ENCODE measurements at places on chromosomes 13 and 19. TPM values are rescaled to one million over a fixed set of nuclear protein-coding genes. Genes with fewer than 3 reads are reported as not detected.
A peak's percentile ranks its signal among the peaks of the same experiment; 100 is the strongest.

DNA sequence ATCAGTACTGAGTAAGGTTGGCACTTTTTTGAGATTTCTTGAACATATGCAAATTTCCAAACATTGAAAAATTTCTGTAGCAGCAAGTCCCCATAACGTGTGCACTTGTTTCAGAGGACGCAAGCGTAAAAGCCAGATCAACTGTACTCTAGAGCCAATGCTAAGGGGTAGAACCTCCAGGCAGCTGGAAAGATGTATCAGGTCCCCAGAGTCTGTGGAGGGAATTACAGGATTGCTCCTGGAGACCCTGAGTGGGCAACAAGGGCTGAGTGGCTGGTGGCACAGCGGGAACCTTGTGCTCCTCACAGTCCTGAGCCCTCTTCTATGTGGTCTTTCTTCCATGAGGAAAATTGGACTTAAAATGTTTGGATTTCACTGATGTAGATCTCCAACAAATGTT, 53.9 kb upstream of the AMER2 start:
- no peak for DNase-seq

- peak; percentile 75 for DNase-seq
Observed at GRCh38 chr19:21698215-21698614, 69.2 kb downstream of the ZNF100 start.

DNA sequence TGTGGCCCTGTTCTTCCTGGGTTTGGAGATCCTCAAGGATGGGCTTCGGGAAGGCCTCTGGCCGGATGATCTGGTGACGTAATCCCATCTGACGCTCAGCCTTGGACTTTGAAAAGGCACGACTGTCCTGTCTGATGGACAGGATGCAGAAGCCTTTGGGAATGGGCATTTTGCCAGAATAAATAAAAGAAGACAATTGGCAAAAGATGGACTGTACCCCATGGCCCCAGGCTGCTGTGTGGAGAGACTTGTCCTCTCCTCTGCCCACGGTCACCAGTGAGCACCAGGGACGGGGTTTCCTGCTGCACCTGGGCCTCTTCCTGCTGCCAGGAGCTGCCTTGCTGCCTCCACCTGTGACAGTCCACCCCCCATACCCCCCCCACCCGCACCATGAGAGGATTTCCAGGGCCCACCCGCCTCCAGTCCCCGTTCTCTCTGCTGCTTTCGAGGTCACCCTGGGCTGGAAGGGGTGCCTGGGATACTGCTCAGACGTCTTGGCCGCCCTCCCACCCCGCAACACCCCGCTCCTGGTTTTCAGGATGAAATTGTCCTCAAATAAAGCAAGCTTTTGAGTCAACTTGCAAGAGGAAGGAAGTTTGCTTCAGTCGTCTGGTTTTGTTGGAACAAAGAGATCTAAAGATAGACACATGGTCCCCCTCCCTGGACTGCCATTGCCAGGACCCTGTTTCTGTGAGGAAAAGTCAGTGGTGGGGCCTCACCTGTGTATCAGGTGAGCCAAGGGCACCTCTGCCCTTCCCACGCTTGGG, 40.9 kb downstream of the MCF2L start:
- peak; percentile 73 for DNase-seq

DNA sequence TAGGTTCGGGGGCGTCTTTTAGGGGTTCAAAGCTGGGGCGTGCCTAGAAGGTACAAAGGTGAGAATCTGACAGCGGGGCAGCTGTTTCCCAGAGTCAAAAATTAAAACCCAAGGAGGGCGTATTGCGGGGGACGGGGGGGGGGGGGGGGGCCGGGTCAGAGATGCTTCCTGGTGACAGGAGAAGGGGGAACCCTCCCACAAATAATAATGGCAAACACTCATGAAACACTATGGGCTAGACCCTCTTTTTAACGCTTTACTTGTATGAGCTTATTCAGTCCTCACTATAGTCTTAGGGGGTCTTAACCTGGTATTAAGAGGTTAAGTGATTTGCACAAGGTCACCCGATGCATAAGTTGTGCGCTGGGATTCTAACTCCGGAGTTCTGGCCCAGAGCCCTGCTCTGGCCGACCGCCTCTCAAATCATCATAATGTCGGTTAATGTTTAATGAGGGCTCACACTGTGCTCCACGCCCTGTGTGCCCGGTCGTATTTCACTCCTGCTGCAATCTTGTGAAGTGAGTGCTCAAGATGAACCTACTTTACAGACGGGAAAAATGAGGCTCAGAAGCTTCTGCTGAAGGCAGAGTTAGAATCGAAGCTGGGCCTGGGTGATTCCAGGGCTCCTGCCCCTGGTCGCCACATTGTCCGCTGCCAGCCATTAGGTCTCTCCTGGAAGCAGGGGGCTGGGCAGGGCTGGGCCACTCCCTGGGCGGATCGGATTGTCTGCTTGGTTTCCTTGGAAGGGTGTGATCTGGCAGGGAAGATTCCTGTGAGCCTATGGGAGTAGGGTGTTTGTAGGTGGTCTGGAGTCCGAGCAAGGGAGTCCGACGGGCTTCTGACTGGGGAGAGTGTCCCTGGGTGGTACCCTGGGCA, 964 bp downstream of the PAK4 start:
- peak; percentile 77 for DNase-seq

GRCh38 chr19:55632463-55632834, 8.1 kb upstream of the ZNF784 start:
- peak; percentile 87 for DNase-seq

Gene ZNF724
- total RNA-seq: 5.3 TPM

DNA sequence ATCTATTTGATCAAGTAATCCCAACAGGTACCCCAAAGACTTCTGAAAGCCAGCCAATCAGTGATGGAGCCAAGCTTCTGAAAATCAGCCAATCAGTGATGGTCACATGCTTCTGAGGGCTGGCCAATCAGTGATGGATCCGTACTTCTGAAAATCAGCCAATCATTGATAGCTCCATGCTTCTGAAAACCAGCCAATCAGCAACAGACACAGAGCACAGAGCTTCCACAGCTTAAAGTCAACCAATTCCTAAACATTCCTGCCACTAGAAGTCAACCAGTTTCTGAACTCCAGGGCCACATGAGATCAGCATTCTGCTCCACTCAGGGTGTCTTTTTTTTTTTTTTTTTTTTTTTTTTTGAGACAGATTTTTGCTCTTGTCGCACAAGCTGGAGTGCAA, 8.2 kb upstream of the HSD17B14 start:
- DNase-seq: no peak

- DNase-seq: no peak
Observed at GRCh38 chr19:22832031-22832762, at the start of gene ZNF723. Gene ZNF723 (plus strand): TSS chr19:22832291. CDS start chr19:22832380, 89 bp downstream.

- peak; percentile 51 for DNase-seq
Observed at GRCh38 chr19:752652-753517, 2.0 kb downstream of the MISP start.

Gene BCAM
- 168 TPM for total RNA-seq

Gene CDX2
- 0.12 TPM for total RNA-seq

Gene HPN
- total RNA-seq: 31.1 TPM

Gene ZNF221
- total RNA-seq: 13.1 TPM

- peak; percentile 20 for DNase-seq
Observed at GRCh38 chr13:34357435-34358232, 539.7 kb downstream of the RFC3 start.

DNA sequence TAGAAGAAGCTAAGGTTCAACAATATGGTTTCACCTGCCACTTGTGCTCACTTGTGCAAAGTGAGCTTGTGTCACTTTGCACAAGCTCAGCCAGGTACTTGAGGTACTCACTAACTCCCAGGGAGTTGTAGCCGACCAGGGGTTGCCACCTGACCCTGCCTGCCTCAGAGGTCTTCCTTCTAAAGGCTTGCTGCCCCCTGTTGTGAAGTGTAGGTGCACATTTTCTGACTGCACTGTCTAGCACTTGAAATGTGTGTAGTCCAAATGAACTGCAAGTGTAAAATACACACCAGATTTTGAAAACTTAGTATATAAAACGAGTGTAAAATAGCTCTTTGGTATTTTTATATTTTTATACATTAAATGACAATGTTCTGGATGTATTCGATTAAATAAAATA, 230.8 kb downstream of the DLEU7 start:
- no peak for DNase-seq

GRCh38 chr13:27487776-27488175, 37.4 kb upstream of the MTIF3 start:
- DNase-seq: no peak

Gene PALM3
- total RNA-seq: 0.71 TPM

GRCh38 chr19:9498183-9498902, at the start of gene ZNF560:
Gene ZNF560 (minus strand): TSS chr19:9498616. CDS start chr19:9475313, 23,303 bp downstream.
- DNase-seq: peak; percentile 2

GRCh38 chr19:56942756-56943155, 102.2 kb upstream of the PEG3 start:
- DNase-seq: peak; percentile 21

Gene CYP2S1
- 9.7 TPM for total RNA-seq

- peak; percentile 50 for DNase-seq
Observed at GRCh38 chr19:13850910-13851733, 25.8 kb upstream of the NANOS3 start.

DNA sequence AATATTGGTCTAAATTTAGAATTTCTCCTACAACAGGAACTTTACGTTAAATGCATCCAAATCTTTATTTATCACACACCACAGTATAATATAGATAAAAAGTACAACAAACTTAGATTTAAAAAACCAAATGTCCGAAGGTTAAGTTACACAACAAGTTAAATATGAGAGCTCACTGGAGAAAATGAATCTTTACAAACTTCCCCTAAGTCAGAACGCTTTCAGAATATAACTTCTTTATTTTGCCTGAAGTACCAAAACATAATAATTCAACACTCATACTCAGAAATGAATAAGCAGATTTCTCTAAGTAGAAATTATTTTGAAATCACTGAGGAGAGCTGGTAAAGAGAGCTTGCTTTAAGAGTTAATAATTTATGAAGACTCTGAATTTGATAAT, 33.8 kb downstream of the TSC22D1 start:
- no peak for DNase-seq

DNA sequence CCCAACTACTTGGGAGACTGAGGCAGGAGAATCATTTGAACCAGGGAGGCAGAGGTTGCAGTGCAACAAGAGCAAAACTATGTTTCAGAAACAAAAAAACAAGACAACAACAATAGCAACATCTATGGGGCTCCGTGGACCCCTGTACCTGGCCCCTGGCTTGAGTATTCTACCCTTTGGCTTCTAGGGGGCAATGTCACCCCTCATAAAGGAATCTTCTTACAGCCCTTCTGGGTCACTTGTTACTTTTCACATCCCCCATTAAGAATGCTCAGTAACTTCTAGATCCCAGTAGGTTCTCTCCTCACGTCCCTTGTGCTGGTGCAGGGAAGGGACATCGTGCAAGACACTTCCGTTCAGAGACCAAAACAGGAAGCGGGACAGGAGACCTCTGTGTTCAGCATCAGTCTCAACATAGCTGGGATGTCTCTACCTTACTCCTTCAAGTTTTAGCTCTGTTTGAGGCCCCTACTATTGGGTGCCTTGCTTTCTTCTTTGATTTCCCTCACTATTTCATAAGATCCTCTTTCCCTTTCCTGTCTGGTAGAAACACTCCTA, 218.1 kb upstream of the ARGLU1 start:
- DNase-seq: no peak

DNA sequence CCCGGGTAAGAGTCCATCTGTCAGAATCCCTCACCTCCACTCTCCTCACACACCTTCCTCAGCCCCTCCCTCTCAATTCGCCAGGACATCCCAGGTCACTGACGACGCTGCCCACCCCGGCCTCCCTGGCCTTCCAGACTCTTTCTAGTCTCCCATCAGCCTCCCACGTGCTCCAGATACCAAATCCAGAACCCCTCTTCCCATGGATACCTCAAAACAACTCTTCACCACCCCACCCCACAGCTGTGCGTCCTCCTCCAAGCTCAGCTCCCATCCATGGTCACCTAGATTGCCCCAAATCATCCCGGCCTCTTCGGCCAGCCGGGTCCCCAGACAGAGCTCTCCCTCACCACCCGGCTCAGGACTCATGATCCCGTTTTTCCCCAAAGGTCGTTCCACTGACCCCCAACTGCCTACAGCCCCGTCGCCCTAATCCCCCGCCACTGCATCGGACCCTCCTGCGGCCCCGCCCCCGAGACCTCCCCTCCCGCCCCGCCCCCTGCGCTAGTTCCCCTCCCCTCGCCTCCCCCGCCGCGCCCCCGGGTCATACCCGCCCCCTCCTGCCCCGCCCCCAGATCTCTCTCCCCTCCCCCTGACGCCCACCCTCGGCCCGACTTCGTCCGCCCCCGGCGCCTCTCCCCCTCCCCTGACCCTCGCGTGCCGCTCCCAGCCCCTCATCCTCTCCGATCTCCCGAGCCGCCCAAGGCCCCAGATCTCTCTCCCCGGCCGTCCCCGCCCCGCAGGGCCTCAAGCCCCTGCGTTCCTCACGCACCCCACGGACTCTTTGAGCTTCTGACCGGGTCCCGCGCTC, 546 bp downstream of the UBXN6 start:
- DNase-seq: peak; percentile 90

- no peak for DNase-seq
Observed at GRCh38 chr13:28048768-28049167, 51.6 kb downstream of the FLT3 start.

DNA sequence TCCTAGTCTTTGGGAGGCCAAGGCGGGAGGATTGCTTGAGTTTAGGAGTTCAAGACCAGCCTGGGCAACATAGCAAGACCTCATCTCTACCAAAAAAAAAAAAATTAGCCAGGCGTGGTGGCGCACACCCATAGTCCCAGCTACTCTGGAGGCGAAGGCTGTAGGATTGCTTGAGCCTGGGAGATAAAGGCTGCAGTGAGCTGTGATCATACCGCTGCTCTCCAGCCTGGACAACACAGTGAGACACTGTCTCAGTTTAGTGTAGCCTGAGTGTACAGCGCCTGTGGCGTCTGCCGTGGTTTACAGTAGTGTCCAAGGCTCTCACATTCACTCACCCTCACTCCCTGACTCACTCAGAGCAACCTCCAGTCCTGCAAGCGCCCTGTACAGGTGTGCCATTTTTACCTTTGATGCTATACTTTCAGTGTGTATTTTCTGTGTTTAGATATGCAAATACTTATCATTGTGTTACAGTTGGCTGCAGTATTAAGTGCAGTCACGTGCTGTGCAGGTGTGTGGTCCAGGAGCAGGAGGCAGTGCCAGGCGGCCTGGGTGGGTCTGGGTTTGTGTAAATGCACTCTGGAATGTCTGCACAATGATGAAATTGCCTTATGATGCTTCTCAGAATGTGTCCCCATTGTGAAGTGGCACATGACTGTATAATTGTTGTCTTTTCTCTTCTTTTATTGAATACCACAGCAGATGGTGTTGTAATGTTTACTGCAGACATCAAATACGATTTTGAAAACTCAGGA, 36.1 kb upstream of the DCUN1D2 start:
- peak; percentile 48 for DNase-seq

GRCh38 chr19:13262450-13262849, 112.2 kb downstream of the IER2 start:
- DNase-seq: peak; percentile 85

GRCh38 chr19:51256155-51256625, 5.3 kb downstream of the SIGLECL1 start:
- DNase-seq: no peak

- no peak for DNase-seq
Observed at GRCh38 chr13:74819549-74819948, 662.4 kb downstream of the TBC1D4 start.

GRCh38 chr19:13102416-13102665, 317 bp downstream of the LYL1 start:
- DNase-seq: no peak

GRCh38 chr19:35272122-35272719, 3.5 kb downstream of the USF2 start:
- DNase-seq: no peak
